Activated CD8-positive, alpha-beta memory T cell treated with anti-CD3 and anti-CD28 coated beads for 48 hours (primary cell): ENCODE measurements at places on chromosomes 6 and 20.

GRCh38 chr6:24902782-24903181, 33.0 kb downstream of the RIPOR2 start:
- DNase-seq, result no peak

DNA sequence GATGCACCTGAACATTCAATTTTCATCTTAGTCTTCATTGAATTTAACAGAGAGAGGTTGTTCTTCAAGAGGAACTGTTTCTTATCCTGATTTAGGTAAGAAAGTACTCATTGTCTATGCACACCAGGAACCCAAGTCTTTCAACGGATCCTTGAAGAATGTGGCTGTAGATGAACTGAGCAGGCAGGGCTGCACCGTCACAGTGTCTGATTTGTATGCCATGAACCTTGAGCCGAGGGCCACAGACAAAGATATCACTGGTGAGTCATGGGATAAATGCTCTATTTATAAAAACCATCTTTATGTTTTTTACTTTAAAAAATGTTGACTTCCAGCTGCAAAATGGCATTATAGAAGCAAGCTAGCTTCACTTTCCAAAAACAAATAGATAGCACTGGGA, 10.2 kb downstream of the NQO2 start:
- DNase-seq, result no peak

- no peak for DNase-seq
Measured at GRCh38 chr6:7267466-7268091, 45.4 kb downstream of the SSR1 start.

GRCh38 chr6:50289366-50289765, 239.6 kb upstream of the DEFB112 start:
- no peak for DNase-seq

DNA sequence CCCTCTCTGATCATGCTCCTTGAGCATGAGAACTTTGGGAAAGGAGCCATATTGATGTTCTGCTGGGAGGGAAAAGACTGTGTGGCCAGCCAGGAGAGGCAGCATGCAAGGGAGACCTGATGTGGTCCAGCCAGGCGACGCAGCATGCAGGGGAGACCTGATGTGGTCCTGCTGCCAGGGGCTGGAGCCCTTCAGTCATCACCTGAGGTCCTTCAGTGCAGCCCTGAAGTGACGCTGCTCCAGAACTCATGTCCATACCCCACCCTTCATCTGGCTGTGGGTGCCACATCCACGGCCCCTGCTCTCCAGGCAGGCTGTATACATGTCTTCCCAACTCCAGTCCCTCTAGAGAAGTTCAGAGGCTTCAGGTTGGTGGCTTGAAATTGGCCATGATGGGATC, 134.4 kb downstream of the ERMARD start:
- DNase-seq, result no peak

DNA sequence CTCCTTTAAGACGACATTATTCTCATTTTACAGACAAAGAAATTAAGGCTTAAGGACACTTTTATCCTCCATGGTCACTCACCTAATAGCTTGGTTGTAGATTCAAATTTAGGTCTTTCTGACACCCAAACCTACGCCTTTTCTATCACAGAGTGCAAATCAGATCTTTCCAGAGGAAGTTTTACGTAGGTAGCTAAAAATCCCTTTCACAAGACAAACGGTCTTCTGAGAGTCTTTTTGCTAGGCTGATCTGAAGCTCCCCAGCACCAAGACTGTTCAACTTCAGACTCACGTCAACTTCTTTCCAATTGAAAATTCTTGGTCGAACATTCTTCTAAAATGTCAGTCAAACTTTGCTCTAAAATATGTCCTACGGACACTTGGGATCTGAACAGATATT, 46.5 kb downstream of the BLOC1S5 start:
- no peak for DNase-seq

GRCh38 chr20:16368645-16369292, 204.5 kb downstream of the KIF16B start:
- DNase-seq, result no peak

DNA sequence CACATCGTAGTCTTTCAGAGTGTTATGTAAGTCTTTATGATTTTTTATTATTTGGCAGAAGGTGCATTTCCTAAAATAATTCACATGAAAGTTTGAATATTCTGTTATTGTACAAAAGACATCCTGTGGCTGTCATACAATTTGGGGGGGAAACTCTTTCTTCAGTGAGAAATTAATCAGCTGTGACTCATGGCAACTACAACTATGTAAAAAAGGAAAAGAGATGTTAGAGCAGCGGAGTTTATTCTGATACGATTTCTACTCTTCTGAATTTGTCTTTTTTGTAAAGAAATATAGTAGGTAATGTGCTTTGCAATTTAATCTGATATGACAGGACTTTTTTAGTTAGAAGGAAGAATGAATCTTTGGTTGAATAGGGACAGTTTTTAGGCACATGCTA, 14.2 kb downstream of the COL19A1 start:
- DNase-seq, result no peak
